ENCODE measurements at places on chromosomes 11 and 22.

DNA sequence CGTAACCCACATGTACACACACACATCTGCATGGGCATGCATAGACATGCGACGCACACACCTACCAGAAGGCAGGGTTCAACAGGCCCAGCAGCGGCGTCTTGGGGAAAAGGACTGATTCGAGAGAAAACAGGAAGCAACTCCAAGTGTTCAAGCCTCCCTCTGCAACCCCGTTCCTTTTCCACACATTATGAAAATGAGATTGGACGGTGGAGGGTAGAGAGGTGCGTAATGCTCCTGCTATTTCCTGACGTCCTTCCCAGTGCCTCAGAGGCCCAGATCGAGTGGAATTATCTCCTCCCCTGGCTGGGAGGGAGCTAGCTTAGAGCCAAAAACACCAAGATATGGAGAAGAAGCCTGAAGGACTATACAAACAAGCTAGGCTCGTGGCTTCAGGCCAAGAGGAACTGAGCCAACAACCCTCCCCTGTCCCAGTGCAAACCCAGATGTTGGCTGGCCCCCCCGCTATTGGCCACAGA is 289.2 kb downstream of the MN1 start:
- no peak for DNase-seq

DNA sequence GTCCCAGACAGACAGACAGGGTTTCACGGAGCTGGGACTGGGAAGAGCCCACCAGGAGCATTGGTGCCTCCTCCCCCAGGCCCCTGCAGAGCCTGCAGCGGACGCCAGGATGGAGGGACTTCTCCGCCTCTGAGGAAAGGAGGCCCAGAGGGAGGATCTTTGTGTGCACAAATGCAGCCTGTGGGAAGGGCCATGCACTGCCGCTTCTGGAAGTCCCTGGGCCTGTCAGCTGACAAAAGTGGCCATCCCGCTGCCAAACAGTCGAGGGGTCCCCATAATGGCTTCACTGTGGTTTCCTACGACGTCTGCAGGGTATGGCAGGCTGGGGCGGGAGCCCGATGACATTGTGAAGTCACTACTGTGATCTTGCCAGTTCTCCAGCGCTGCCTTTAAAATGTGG is 73.8 kb downstream of the TP53I11 start:
- DNase-seq, result no peak

GRCh38 chr22:17705951-17706900 is 67.7 kb downstream of the BCL2L13 start:
- DNase-seq, result no peak

- DNase-seq, result no peak
These were observed 926.6 kb upstream of the CCDC90B start for GRCh38 chr11:84212468-84213390.

DNA sequence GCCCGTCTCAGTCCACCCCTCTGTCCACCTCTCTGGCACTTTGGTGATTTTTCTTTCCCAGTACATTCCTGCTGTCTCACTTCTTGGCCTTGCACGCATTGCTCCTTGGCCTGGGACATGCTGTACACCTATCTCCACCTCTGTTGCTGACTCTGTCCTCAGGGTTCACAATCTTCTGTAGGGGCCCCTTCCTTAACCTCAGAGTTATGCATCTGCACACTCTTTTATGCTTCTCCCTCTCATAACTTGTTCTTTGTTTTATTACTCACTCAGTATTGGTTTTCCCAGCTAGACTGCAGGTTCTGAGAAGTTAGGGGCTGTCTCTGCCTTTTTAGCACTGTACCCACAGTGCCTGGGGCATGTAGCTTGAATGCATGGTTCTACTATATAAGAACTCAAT is 139.1 kb upstream of the MTMR2 start:
- DNase-seq, result no peak

DNA sequence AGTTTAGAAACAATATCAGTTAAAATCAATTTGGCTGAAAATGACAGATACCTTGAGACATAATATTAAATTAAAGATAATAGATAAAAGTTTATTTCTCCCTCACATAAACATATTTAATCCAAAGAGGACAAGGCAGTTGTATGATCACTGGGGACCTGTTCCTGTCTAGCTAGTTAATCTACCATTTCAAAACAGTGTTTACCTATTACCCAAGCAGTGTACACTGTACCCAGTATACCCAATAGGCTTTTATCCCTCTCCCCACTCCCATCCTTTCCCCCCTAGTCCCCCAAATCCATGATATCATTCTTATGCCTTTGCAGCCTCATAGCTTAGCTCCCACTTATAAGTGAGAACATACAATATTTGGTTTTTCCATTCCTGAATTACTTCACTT is 229.7 kb upstream of the LARGE1 start:
- no peak for DNase-seq

- DNase-seq, result no peak
These were observed 84.3 kb downstream of the CCDC81 start for GRCh38 chr11:86459002-86459385.

GRCh38 chr22:20499769-20500168 is 4.2 kb upstream of the KLHL22 start:
- DNase-seq, result no peak

- no peak for DNase-seq
These were observed 52.5 kb downstream of the FAR1 start for GRCh38 chr11:13720940-13721339.

DNA sequence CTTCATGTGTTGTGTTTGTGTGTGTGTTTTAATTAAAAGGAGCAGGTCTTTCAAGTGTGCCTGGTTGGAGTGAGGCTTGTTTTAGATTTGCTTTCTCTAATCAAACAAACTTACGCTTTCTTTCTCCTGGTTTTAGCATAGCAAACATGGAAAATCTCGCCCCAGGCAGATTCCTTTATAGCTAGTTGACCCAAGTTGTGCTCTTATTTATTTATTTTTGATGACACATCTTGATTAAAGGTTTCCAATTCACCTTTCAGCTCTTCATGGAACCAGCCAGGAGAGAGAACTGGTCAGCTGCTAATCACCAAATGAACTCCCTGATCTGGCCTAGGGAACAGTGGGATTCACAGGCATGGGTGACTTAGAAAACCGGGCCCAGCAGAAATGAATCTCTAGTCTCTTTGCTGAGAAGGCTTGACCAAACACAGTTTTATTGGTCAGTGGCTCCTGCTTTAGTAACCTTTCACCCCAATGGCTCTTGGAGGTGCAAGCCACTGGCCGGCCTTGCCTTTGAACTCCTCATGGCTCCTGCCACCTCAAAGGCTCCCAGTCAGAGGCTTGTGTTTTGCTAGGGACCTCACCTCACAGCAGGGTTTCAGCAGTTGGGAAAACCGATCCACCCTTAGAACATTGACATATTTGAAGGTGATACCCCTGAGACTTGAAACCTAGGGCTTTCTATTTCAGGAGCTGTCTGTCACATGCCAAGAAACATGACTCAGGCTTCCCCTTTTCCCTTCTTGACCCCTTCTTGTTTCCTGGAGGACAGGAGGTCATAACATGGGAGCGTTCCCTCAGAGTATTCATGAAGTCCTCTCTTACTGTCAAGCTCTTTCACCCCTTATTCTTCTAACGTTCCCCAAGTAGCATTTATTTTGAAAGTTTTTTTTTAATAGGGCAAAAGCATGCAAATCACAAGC is 48.8 kb downstream of the EXT2 start:
- no peak for DNase-seq

DNA sequence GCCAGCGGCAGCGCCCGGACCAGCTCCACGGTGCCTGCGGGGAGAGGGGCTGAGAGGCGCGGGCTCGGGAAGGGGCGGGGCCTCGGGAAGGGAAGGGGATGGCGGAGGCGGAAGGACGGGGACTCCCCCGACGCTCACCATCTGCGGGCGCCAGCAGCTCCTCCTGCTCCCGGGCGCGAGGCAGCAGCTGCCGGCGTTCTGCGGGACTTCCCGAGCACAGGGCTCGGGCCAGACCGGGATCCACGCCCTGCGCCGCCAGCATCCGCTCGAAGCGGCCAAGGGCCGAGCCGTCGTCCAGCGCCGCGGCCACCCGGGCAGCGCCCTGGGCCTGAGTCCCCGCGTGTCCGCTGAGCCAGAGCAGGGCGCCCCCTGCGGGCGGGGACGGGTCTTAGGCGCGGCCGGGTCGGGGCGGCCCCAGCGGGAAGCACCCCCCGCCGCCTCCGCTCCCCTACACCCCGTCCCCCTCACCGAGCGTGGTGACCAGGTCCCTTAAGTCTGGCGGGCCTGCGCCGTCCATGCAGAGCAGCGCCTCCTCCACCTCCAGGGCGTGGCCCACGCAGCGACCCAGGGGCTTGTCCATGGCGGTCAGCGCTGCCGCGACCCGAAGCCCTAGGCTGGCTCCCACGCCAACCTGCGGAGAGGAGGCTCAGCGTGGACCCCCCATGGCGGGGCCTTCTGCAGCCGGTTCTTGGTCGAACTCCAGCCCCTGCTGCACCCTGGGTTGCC is 873 bp upstream of the SCO2 start:
- peak; percentile 26 for DNase-seq

- no peak for DNase-seq
These were observed 77.6 kb upstream of the RTL6 start for GRCh38 chr22:44575381-44576268.

GRCh38 chr11:118645066-118645715 is 34.3 kb downstream of the TREH start:
- DNase-seq, result no peak

DNA sequence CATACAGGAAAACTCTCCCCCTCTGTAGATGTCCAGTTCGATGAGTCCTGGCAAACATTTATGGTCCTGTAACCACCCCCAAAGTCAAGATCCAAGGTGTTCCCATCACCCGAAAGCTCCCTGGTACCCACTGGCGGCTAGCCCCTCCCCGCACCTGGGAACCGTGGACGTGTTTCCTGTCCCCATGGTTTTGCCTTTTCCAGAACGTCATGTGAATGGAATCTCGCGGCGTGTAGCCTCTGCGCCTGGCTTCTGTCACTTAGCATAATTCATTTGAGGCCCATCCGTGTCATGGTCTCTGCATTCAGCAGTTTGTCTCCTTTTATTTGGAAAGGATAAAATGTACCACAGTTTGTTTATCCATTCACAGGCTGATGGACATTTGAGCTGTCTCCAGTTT is 106.3 kb downstream of the KCNQ1 start:
- DNase-seq, result no peak

- DNase-seq, result no peak
These were observed 9.0 kb downstream of the SYN3 start for GRCh38 chr22:33049119-33049729.

- DNase-seq, result peak; percentile 64
These were observed 2.6 kb upstream of the VWCE start for GRCh38 chr11:61297746-61298145.

GRCh38 chr11:36258730-36259360 is 30.4 kb downstream of the COMMD9 start:
- DNase-seq, result peak; percentile 5

- DNase-seq, result peak; percentile 84
These were observed 128.7 kb downstream of the DSCAML1 start for GRCh38 chr11:117668321-117668751.

DNA sequence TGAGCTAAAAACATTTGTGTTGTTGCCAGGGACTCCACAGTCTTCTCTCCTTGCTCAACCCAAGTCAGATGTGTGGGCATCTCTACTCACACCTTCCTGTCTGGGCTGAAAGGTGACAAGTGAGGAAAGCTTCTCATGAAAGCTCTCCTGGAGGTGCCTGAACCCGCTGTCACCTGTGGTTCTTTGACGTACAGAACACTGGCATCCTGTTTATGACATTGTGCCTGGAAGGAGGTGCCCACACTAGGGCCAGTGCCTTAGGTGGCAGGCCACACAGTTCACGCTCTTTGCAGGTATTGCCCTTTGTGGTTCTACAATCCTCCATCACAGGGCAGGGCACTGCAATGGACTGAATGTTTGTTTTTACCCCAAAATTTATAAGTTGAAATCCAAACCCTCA is 108.5 kb downstream of the CD44 start:
- no peak for DNase-seq

- DNase-seq, result no peak
These were observed 24.7 kb downstream of the EXT2 start for GRCh38 chr11:44120169-44120568.

- no peak for DNase-seq
These were observed 7.5 kb upstream of the CDKN1C start for GRCh38 chr11:2892967-2893528.

DNA sequence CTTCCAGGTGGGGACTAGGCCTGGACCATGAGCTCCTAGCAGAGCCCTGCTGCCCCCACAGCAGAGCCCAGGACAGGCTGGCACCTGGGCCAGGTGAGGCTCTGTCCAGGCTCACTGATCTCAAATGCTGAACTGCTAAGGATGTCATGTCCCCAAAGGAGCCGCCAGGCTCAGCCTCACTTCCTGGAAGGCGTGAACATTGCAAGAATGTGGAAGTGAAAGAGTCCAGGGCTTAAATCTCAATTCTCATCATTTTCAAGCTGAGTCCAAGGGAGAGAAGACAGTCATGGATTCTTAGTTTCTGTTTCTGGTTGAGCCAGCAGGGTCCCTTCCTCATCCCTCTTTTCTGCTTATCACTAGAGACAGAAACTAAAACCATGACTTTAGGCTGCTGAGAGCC is 5.0 kb downstream of the ASCL2 start:
- no peak for DNase-seq

DNA sequence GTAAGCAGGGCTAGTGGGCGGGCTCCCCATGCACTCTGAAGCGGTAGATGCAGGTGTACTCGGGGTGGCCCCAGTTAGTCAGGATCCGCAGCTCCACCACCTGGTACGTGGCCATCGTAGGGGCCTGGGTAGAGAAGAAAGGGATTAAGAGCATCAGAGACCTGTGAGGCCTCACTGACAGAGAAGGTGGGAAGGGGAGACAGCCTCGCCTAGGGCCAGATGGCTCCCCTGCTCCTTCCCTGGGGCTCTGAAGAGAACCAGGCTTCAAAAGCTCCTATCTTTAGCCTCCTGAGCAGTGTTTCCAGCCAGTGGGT is 19.6 kb downstream of the SUN2 start:
- no peak for DNase-seq

DNA sequence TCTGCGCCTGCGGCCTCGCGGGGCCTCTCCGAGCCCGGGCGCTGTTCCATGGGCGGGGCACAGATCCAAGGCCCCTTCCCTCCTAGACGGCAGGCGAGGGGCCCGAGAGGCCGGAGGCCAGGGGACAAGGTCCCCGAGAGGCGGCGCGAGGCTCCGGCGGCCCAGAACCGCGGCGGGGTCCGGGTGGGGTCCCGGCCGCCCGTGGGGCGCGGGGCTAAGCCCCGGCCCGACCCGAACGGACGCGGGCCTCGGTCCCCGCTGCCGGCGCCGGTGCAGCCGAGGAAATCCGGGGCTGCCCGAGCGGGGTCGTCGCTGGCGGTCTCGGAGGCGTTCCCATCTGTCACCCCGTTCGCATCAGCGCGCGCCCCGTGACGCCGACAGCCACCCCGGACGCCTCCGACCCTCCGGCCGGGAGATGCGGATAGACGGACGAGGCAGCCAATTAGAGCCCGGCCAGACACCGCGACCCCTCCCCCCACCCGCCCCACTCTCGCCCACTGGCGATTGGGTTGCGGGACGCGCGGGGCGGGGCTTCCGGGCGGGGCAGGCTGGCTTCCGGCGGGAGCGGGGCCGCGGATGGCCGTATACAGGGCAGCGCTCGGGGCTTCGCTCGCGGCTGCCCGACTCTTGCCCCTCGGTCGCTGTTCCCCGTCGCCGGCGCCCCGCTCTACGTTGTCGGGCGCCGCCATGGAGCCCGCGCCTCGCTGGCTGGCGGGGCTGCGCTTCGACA is at the start of gene SELENOO:
TSS of gene SELENOO (plus strand) at position 551 of the 730 bp plus-strand sequence. CDS start at position 577, 26 bp downstream.
- peak; percentile 48 for DNase-seq
